ENCODE measurements at places on chromosomes 13 and 19. TPM values are rescaled to one million over a fixed set of nuclear protein-coding genes. Genes with fewer than 3 reads are reported as not detected.
A peak's percentile ranks its signal among the peaks of the same experiment; 100 is the strongest.

GRCh38 chr13:43058831-43059230 lies 35.4 kb downstream of the DNAJC15 start:
- DNase-seq = no peak

DNA sequence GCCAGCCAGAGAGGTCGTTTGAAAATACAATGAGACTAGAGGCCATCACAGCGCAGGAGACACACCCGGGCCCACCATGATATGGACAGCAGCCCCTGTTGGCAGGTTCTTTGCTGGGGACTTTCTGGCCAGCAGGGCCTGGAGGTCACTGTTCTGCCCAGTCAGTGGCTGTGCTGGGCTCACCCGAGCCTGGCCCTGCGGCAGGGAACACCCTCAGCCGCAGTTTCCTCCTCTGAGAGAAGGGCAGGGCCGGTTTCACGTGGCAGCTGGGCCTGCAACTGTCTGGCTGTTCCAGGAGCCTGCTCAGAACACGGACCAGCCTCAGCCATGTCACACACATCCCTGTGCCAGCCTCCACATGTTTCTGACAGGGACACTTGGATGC lies 39.4 kb downstream of the ADPRHL1 start:
- peak; percentile 56 for DNase-seq

DNA sequence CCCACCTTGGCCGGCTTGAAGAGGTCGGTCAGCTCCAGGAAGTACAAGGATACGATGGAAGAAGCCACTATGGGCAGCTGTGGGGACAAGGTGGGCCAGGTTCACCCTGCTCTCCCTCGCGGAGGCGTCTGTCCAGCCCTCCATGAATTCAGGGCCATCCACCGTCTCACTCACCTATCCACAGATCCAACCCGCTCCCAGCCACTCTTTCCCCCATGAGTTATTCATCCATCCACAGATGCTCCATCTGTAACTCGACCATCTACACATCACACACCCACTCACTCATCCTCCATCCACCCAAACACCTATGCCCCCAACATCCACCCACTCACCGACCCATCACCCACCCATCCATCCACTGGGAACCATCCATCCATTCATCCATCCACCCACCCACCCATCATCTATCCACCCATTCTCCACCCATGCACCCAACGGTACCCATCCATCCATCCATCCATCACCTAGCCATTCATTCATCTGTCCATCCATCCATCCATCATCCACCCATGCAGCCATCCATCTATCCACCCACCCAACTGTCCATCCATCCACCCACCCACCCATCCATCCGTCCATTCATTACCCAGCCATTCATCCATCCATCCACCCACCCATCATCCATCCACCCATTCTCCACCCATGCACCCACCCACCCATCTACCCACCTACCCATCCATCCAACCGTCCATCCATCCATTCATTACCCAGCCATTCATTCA lies 5.8 kb downstream of the PLPPR3 start:
- no peak for DNase-seq

ZNF506 gene
- 21.1 TPM for total RNA-seq

ZNF296 gene
- total RNA-seq = 5.0 TPM

DNA sequence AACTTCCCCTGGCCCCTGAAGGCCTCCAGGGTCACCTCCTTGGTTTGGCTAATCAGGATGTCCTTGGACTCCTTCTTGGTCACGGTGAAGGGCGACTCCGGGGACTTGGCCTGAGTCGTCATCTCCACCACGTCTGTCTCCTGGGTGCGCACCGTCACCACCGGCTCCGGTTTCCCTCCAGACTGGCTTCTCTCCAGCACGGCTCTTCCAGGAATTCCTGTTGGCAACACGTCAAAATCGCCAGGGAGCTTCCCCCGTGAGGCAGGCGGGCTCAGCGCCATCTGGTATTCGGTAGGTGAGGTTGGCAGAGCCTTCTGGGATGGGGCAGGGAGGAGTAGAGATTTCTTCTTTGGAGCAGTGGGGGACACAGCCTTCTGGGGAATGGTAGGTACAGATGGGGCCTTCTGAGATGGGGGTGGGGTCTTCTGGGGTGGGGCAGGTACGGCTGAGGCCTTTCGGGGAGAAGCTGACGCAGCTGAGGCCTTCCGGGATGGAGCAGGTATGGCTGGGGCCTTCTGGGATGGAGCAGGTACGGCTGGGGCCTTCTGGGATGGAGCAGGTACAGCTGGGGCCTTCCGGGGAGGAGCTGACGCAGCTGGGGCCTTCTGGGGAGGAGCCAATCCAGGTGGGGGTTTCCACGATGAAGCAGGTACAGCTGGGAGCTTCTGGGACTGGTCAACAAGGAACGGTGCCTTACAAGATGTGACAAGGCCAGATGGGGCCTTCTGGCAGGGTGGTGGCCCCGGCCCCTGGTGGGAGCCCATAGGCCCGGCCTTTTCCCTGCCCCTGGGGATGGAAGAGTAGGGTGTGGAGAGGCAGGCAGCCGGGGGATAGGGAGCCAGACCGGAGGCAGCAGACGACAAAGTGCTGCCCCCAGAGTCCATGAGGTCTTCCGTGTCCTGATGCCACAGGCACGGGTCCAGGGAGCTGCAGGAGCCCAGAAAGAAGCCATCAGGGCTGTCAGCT lies 3.8 kb downstream of the GARIN5B start:
- no peak for DNase-seq

GRCh38 chr13:101514695-101515275 lies 62.3 kb downstream of the ITGBL1 start:
- no peak for DNase-seq

CAB39L gene
- total RNA-seq = 8.1 TPM

PEX11G gene
- total RNA-seq = 1.4 TPM

AXL gene
- total RNA-seq = not detected

SOX21 gene
- total RNA-seq = not detected

TUBGCP3 gene
- total RNA-seq = 46.7 TPM

LAIR2 gene
- 18.4 TPM for total RNA-seq

ZNF541 gene
- total RNA-seq = not detected

SIGLEC8 gene
- not detected for total RNA-seq
